ENCODE measurements at places on chromosomes 16 and 17.

- no peak for DNase-seq
Measured at GRCh38 chr16:65546353-65546791, 424.5 kb upstream of the CDH11 start.

- no peak for DNase-seq
Measured at GRCh38 chr17:60743282-60743681, 65.6 kb downstream of the BCAS3 start.

DNA sequence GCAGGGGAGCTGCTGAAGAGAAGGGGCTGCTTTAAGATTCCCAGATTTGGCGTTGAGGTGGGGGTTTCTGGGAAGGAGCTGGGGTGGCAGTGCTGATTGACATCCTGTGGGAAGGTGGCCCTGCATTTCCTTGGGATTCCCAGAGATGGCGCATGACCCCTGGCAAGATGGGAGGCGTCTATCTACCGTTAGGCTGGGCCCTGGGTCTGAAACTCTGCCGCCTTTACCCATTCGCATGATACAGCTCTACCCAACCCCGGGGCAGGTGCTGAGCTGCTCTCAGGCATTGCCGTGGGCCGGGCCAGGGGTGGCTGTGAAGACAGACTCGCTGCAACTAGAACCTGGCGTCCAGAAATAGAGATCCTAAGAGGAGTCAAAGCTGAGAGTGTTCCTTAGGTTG lies 9.9 kb upstream of the MVD start:
- no peak for DNase-seq

GRCh38 chr16:71627731-71628181 lies 1.8 kb downstream of the MARVELD3 start:
- DNase-seq, result no peak

GRCh38 chr16:75624921-75625334 lies 1.8 kb upstream of the ADAT1 start:
- no peak for DNase-seq

DNA sequence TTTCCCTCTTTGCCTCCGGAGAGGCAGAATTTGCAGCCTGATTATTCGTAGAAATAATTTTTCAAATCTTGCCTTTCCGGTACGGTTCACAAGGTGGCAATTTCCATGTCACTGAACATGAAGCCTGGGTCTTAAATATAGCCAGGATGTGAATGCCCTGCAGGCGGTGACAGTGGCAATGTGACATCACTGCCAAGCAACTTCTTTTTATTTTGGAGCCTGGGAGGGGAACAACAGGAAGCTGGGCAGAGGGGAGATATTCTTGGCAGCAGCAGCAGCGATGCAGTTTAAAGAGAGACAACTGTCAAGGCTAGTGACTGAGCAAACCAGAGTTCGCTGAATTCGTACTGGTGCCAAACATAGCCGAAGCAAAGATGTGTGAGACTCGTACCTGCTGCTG lies 171.1 kb downstream of the SNX29 start:
- no peak for DNase-seq

GRCh38 chr16:56631832-56632155 lies 665 bp upstream of the MT1M start:
- DNase-seq, result no peak

GRCh38 chr16:56267888-56268287 lies 76.6 kb downstream of the GNAO1 start:
- DNase-seq, result no peak

DNA sequence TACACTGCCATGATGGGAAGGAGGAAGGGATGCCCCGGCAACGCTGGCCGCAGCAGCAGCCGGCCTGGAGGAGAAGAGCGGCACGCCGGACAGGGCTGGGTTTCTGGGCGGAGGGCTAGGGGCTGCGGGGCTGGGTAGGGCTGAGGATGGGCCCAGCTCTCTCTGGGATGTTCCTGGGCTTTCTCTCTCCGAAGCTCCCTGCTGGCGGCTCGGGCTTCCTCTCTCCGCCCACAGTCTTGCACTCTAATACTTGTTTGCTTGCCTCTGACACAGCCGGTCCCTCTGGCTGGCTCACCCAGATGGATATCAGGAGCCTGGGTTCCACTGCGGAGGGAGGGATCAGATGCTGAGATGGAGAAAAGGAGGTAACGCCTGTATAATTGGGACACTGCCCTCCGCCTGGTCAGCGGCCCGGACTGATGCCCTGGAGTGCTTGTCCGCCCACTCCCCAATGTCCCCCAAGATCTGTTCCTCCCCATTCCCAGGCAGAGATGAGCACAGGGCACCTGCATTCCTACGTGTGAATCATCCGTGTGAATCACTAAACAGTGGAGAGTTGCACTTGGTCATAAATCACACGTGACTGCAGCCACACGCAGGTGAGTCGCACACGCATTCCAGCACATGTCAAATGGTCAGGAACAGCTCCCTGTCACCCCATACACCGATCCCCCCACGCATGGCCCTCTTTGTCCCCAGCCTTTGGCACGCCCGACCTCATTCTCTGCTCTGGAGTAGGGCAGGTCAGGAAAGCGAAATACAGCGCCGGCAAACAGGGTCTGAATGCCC lies at the start of gene ALOXE3:
Gene ALOXE3 (minus strand): TSS at position 535 of the 789 bp plus-strand sequence. CDS start 524 bp downstream, at position 11.
- no peak for DNase-seq

DNA sequence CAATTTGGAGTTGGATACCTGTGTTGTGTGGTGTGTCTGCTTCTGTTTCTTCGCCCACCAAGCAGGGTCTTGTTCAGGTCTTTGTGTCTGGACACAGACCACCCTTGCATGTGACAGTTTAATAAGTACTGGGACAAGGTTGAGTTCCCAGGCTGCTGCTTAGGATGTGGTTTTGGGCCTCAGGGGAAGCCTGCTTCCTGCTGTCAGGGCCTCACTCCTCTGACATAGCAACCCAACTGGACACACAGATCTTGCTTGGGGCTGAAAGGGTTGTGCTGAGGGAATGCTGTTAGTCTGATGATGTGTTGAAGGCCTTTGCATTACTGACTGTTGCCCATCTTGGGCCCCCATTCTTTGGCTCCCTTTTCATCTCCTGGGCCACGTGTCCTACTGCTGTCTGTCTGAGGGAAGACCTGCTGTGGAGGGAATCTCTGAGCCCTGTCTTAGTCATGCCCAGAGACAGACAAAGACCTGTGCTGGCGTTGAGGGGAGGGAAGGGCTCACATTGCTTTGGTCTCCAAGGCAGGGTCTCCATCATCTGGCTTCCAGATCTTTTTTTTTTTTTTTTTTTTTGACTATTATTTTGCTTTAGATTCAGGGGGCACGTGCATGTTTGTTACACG lies 4.7 kb upstream of the TGFB1I1 start:
- DNase-seq, result no peak

GRCh38 chr17:48055531-48056245 lies 7.5 kb downstream of the NFE2L1 start:
- no peak for DNase-seq

GRCh38 chr17:19726631-19727376 lies 10.4 kb upstream of the SLC47A2 start:
- no peak for DNase-seq

GRCh38 chr17:80221351-80222105 lies 1.3 kb downstream of the SLC26A11 start:
- no peak for DNase-seq

- no peak for DNase-seq
Measured at GRCh38 chr17:77189148-77189547, 48.4 kb downstream of the SEC14L1 start.

GRCh38 chr17:37605813-37606505 lies 3.3 kb downstream of the SYNRG start:
- DNase-seq, result peak; percentile 15

GRCh38 chr16:87829988-87830672 lies 39.2 kb downstream of the SLC7A5 start:
- DNase-seq, result no peak

- no peak for DNase-seq
Measured at GRCh38 chr16:74748616-74749026, 26.0 kb downstream of the FA2H start.

DNA sequence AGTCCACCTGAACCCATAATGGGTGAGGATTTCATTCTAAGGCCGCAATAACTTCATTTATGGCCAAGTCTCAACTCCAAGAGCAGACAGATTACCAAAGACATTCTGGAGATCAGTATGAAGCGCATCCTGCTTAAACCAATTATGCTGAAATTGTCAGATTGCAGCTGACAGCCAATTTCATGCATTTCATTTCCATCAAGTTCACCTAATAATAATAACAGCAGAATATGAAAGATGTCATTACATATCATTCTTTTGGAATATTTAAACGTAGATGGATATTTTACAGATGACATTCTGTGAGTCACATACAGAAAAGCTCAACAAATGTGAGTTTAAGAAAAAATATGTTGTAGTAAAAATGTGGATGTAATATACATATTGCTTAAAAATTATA lies 54.9 kb upstream of the NACA2 start:
- DNase-seq, result no peak

GRCh38 chr16:82846806-82847205 lies 220.0 kb downstream of the CDH13 start:
- no peak for DNase-seq

DNA sequence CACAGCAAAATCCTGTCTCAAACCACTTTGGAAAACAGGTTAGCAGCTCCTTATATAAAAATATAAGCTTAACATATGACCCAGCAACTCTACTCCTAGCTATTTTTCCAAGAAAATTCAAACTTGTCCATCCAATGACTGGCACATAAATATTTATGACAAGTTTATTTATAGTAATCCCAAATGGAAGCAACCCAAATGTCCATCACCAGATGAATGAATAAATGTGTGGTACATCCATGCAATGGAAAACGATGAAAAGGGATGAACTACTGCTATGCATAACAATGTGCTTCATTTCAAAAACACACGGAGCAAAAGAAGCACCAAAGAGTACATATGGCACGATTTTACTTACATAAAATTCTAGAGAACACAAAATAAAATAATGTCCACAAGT lies 9.6 kb upstream of the KPNB1 start:
- DNase-seq, result no peak

DNA sequence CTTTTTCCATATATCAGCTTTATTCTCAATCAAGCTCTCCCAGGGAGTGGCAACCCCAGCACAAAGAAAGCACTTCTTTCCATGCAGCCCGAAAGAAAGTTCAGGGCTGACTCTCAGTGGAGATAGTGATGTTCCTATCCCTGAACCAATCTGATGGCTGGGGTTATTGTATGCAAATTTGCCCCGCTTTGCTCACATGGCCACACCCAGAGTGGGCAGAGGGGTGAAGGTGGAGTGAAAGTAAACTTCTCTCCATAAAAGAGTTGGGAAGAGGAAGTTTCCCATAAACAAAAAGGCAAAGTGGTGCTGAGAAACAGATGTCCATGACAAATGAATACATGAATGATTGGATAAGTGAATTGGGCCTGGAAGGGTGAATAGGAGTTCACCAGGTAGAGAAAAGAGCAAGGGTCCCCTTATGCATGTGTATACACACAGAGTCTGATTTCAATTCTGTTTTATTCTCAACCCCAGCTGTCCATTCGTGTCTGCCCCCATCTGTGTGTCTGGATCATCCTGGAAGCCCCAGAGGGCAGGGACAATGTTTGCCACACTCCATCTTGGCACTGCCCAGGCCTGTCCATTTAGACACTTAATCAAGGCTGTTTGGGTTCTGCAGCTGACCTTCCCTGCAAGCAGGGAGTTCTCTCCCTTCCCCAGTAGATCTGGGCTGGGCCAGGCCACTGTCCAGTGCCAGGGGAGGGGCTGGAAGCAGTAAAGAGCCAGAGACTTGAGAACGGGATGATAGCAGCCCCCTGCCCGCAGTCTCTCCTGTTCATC lies 14.1 kb upstream of the NGFR start:
- no peak for DNase-seq

- no peak for DNase-seq
Measured at GRCh38 chr16:29743475-29743826, 2.3 kb downstream of the C16orf54 start.

DNA sequence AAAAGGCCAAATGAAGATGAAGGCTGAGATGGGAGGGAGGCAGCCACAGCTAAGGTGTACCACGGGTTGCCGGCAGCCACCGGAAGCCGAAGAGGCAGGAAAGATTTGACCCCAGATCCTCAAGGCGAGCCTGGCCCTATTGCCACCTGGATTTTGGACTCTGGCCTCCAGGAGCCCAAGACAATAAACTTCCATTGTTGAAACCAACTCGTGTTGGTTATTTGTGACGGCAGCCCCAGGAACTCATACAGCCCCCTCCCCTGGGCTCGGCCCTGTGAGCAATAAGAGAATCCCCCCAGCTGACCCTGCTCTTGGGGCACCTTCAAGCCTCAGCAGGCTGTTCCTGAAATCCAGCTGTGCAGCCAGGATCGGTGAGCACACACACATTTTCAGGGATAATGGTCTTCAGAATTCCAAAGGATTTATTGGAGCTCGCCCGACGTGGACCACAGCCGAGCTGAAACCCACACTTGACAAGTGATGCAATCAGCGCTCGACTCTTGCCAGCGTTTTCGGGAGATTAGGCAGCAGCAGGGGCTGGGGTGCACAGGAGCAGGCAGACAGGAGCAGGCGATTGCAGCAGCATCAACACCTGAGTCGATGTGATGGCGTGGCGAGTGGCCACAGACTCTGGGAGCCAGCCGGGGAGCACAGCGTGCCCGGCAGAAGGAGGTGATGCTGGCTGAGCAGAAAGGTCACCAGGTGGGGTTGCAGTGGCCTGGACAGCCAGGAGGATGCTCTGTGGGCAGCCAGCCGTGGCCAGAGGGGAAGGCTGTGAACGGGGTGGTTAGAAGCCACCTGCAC lies 22.4 kb upstream of the CBX4 start:
- no peak for DNase-seq

- DNase-seq, result no peak
Measured at GRCh38 chr16:78639775-78640174, 540.3 kb downstream of the WWOX start.

- no peak for DNase-seq
Measured at GRCh38 chr17:72562615-72563188, 441.9 kb downstream of the SOX9 start.

- DNase-seq, result peak; percentile 7
Measured at GRCh38 chr17:33667052-33667509, 374.0 kb upstream of the ASIC2 start.

DNA sequence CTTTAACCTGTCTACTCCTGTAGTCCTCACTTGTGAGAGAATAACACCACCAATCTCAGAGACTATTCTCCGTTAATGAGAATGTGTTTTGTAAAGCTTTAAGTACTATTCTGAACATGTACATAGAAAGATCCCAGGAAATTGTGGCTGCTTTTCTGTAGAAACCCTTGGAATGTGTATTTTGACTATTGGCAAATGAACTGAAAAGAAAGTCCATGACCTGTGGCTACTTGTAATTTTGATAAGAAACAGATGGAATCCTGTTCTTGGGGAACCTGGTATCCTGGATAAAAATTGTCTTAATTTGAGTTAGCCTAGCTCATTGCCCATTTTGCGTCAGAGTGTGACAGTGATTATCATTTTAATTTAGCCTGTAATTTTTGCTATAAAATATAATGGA lies 9.1 kb downstream of the CTCF start:
- DNase-seq, result no peak

DNA sequence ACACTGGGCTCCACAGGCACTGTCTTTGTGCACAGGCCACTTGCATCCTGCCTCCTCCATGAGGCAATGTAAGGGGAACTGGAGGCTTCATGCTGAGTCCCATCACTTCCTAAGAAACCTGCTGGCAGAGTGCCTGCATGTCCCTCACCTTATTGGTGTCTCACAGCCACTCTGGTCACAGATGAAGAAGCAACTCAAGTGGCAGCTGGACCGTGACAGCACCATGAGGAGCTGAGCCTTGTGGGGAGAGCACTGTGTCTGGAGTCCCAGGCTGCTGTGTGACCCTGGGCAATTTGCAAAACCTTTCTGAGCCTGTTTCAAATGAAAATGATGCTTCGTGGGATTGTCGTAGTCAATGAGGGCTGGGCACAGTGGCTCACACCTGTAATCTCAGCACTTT lies 19.5 kb downstream of the ANKRD40 start:
- no peak for DNase-seq

GRCh38 chr17:6046431-6046830 lies 23.7 kb upstream of the WSCD1 start:
- no peak for DNase-seq

- no peak for DNase-seq
Measured at GRCh38 chr16:54422569-54422978, 136.0 kb upstream of the IRX3 start.
